ENCODE measurements at places on chromosomes 16 and 17.

DNA sequence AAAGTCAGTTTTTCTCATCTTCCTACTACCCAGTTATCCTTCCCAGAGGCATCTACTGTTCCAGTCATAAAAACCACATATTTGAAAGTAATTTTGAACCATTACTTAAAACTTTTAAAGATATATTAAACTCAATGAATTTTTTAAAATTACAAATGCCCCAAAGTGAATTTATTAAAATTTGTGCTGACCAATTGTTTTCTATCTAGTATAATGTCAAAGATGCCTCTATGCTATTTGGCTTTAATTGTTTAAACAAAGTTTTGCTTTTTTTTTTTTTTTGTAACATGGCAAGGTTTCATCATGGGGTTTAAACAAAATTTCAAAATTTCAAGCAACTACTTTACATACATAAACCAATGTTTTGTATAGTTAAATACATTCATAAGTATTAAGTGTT is 60.7 kb downstream of the FBXL20 start:
- DNase-seq, result no peak

- DNase-seq, result no peak
Observed at GRCh38 chr17:36069136-36069535, 5.1 kb downstream of the CCL18 start.

DNA sequence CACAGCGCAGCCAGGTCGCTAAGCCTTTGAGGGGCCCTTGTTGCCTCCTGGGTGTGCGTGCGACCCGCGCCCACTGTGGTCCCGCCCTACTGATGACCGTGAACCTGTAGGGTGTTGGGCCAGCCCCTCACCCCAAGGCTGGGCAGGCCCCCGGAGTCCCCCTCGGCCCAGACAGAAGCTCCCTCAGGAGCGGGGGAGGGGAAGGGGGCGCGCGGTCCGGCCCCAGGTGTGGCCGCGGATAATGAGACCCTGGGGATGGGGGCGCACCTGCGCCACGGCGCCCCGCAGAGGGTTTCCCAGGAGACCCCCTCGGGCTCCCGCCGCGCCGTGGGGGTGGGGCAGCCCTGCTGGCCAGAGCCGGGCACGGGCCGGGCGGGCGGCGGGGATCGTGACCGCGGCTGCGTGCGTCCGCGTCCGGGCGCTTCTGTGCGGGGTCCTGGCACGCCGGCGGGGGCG is 358 bp upstream of the ARHGDIG start:
- no peak for DNase-seq

- no peak for DNase-seq
Observed at GRCh38 chr17:66451188-66452149, 149.1 kb downstream of the PRKCA start.

GRCh38 chr16:56930486-56931270 is 1.3 kb upstream of the HERPUD1 start:
- DNase-seq, result no peak

- DNase-seq, result peak; percentile 53
Observed at GRCh38 chr16:12067714-12068401, 91.3 kb downstream of the SNX29 start.

DNA sequence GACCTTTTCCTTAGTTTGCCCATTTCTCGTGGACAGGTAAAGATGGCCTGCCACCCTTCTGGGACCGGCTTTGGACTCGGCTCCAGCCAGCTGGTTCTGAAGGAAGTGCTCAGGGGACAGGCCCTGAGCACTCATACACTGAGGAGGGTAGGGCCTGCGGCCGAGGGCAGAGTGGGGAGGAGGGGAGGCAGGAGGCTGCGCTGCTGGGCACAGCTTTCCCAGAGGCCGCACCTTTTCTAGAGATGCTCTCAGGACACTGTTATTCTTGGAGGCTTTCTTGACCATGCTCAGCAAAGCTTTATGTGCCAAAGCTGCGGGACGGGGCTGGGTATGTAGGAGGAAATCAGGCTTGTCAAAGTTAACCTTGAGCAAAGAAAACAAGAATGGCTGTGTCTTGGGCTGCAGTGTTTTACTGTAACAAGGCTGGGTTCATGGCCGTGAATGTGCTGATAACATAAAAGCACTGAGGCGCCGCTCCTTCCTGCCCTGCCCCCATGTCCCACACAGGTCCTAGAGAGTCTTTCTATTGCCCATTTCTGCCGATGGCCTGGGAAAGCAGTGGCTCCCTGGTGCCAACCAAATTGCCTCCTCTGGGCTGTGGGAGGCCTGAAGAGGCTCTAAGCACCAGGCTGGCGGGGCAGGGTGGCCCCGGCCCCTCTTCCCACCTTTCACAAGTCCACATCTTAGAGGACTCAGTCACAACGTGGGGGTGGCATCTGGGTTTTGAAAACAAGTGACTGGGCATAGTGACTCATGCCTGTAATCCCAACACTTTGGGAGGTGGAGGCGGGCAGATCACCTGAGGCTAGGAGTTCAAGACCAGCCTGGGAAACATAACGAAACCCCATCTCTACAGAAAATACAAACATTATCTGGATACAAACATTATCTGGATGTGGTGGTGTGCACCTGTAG is 22.3 kb upstream of the TIMP2 start:
- no peak for DNase-seq

GRCh38 chr17:2081564-2081963 is 26.7 kb downstream of the HIC1 start:
- no peak for DNase-seq

DNA sequence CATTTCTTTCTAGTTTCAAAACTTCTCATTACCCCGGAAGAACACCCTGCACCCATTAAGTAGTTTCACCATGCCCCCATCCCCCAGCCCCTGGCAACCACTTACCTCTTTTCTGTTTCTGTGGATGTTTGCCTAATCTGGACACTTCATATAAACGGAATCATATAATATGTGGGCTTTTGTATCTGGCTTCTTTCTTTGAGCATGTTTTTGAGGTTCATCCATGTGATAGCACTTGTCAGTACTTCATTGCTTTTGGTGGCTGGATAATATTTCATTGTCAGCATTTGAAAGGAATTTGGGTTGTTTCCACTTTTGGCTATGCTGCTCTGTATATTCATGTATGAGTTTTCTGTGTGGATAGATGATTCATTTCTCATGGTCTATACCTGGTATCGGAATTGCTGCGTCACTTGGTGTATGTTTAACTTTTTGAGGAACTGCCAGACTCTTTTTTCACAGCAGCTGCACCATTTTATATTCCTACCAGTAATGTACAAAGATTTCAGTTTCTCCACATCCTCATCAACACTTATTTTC is 30.0 kb upstream of the SLC5A10 start:
- no peak for DNase-seq

DNA sequence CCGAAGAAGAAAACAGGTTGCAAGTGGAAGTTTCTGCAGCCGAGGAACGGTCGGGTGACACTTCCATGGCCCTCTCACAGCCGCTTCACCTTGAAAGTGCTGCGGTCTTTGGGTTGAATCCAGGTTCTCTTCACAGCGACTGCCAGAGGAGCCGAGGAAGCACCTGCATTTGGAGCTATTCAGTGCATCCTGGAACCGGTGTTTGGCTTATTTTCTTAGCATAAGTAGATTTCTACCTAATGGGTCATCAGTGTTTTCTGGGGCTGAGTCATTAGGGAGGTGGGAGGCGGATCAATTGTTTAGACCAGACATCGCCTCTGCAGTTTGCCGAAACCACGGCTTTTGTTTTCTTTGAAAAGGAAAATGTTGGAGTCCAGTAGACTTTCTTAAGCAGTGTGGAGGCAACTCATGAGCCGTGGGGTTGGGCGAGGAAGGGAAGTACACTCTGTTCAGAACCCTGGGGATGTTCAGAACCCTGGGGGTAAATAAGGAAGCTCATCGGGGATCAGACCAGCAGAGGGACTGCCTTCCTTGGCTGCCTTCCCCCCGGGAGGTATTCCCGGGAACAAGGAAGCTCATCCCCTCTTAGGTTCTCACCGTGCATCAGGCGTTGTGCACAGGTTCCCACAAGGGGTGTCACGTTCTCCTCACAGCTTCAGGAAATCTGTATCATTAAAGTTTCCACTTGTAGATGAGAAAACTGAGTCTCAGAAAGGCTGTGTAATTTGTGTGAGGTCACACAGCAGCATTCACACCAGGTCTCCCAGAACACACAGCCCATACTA is 361.5 kb downstream of the SNX29 start:
- DNase-seq, result no peak

DNA sequence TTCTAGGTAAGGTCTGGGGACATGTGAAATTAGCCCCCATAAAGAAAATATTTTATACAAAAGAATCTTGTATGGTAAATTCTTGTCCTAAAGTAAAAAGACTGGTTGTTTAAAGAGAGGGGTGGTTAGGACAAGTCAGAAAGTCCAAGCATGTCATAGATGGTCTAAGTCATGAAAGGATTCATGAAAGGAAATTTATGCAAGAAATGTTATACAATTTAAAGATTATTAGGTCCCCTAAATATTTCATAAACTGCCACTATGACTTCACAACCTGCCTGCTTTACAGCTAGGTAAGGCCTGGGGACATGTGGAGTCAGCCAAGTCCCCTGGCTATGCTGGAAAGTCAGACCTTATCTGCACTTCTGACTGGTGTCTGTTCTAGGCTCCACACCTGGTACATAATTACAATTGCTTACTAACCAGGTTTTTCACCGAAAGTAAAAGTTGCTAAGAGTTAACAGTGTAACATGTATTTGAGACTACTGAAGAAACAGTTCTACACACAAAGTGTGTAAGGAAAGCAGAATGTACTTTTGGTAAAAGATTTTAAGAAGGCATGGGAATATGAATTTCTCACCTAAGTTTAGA is 17.0 kb downstream of the N4BP1 start:
- DNase-seq, result no peak

DNA sequence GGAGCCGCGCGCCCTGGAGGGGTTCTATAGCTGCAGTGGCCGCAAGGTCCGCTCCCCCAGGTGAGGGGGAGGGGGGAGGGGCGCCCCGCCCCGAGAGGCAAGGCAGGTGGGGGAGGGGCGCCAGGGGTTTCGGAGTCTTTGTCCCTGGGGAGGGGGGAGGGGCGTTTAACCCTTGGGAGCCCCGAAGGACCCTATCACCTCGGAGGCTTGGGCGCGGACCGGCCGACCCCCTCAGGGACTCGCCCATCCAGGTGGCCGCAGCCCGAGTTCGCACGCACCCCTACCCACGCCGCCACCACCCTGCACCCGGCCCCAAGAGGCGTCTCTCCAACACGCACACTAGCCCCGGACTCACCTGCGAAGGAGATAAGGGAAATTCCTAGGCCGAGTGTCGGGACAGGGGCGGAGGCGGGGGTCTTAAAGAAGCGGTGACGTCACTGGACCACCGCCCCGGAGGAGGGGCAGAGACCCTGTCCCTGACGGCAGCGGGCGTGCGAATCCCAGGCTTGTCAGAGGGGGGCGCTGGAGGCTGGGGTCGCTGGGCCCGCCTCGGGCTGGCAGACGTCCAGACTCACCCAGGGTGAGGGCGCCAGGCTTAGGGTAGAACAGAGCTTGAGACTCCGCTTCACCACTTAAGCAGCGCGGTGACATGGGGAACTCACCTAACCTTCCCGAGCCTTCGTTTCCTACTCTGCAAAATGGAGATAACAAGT is at the start of gene CLDN6:
Gene CLDN6 (minus strand): TSS at position 390 of the 713 bp plus-strand sequence. CDS start 2,162 bp downstream, outside the sequence.
- peak; percentile 27 for DNase-seq

- no peak for DNase-seq
Observed at GRCh38 chr17:16003841-16004240, 4.2 kb downstream of the TTC19 start.

GRCh38 chr16:48434653-48435317 is 49.6 kb upstream of the SIAH1 start:
- no peak for DNase-seq

DNA sequence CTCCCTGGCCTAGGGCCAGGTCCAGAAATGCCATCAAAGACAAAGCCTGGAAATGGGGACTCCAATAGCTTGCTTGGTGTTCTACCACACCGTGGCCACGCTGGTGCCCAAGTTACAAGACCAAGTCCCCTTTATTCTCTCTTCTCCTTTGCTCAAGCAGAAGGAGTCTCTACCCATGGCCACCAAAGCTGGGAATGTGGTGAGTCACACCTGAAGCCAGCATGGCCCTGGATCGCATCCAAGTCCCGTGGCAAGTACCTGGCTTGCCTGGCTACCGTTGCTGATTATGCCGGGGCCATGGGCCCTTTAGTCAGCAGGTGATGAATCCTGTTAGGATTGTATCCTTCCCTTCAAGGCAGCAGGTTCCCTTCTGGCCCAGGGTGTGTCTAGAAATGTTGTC is 260.0 kb downstream of the HAPSTR1 start:
- DNase-seq, result no peak

DNA sequence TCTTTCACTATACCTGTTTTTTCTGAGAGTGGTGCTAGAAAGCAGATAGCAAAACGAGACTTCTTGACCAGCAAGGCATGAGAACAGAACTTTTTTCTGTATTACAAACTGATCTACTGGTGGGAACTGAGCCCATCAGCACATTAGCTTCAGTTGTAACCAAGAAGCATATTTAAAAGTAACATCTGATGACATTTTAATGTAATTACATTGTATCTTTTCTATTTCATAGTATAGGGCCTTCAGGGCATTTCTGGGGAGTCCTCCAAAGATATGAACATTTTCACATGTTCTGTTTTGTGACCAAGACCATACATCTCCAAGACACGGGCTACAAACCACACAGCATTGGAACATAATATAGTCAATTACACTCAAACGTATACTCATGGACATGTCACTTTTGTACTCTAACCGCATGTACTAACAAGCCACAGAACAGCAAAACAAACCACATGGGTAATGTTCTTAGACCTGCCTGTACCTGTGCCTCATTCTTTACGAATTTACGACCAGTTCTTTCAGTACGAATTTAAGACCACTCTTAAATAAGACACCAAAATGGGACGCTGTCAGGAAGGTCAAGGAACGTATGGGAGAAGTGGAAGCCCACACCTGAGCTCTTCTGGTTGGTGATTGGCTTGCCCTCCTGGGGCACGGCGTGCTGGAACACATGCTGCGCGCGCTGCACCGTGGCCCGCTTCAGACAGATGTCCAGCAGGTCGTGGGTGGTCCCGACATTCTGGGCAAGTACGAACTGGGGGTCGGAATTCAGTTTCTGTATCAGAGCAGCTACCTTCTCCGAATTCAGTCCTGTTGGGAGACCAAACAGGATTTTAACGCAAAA is 825 bp downstream of the BLMH start:
- DNase-seq, result peak; percentile 37

DNA sequence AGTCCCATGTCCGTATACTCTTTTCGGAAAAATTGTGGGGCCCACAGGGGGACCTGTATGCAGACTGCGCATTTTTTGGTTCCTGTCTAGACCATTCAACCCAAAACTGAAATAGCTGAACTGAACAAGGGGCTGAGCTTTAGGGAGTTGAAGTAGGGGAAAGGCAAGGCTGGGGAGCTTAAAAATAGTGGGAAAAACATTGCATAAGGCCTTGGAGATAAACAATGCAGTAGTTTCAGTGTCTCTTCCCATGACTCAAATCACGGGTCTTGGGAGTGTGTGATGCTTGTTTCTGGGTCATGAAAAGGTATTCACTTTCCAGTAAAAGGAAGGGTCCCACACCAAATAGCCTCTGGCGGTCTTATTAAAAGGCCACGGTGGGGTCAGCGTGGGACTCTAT is 402.8 kb upstream of the SALL1 start:
- no peak for DNase-seq

- DNase-seq, result no peak
Observed at GRCh38 chr17:80919331-80920311, 72.0 kb upstream of the CHMP6 start.

DNA sequence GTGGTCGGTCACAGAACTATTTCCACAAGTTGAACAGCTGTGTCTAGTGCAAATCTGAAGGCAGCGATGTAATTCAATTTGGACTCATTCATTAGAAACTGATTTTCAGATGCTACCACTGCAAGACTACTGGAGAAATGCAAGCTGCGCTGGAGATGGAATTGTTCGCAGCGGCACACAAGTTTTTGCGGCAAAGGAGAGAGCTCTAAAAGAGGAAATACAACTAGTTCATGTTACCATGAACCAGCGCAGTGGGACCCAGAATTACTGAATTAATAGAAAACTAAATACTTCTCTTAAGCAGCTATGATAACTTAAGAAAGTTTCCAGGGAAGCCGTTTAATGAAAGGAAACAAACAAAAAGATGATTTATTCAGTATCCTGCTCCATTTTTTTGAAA is 1.9 kb downstream of the CREBBP start:
- DNase-seq, result no peak

Data from CD4-positive, alpha-beta T cell (primary cell).